Gastrocnemius medialis (tissue), 4 donors: ENCODE measurements at places on chromosomes 11 and 22. TPM values are rescaled to one million over a fixed set of nuclear protein-coding genes. Genes with fewer than 3 reads are reported as not detected.

DNA sequence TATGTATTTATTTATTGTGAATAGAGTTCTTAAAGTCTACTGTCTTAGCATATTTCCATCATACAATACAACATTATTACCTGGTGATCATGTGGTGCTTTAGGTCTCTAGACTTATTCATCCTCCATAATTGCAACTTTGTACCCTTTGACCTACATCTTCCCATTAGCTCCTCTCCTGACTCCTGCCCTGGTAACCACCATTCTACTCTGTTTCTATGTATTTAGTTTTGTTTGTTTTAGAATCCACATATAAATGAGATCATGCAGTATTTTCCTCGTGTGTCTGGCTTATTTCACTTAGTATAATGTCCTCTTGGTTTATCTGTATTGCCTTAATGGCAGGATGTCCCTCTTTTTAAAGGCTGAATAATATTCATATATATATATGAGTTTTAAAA is 22.7 kb downstream of the NCAM1 start:
- H3K4me1 ChIP-seq: no peaks in the 10 kb centered on the region
- no peaks in the 10 kb centered on the region for H3K27me3 ChIP-seq
- no peak overlapping the region for H3K27ac ChIP-seq
- H3K36me3 ChIP-seq: no peaks in the 10 kb centered on the region

GRCh38 chr11:69398529-69399492 is 82.7 kb upstream of the LINC01488 start:
- no peak overlapping the region for H3K27ac ChIP-seq
- H3K4me1 ChIP-seq: no peaks in the 10 kb centered on the region
- H3K27me3 ChIP-seq: no peaks in the 10 kb centered on the region
- no peaks in the 10 kb centered on the region for H3K36me3 ChIP-seq
- H3K4me3 ChIP-seq: no peak overlapping the region
- DNase-seq: no peak

GRCh38 chr11:10358696-10359095 is 53.8 kb downstream of the ADM start:
- H3K27ac ChIP-seq: no peak overlapping the region
- H3K36me3 ChIP-seq: no peaks in the 10 kb centered on the region
- no peaks in the 10 kb centered on the region for H3K27me3 ChIP-seq
- no peak for DNase-seq
- H3K4me3 ChIP-seq: no peak overlapping the region

KLHL35 gene
- total RNA-seq: 1.8 TPM

LRRC10B gene
- not detected for total RNA-seq

DNA sequence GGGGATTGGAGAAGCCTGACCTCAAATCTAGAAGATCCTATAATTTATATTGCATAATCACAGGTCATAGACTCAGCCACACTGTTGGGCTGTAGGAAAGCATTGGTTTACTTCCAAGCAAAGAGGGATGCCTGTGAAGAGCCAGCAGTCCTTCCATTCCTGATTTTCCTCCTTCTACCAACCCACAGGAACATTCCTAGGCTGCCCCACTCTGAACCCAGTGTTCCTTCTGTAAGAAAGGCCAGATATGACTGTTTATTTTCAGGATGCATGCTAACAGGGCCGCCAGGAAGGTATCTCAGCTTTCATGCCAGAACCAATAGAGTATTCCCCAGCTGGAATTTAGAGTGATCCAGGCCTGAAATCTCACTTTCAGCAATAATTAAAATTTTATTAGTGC is 197.1 kb downstream of the ETS1 start:
- H3K4me3 ChIP-seq: no peak overlapping the region
- H3K27me3 ChIP-seq: no peaks in the 10 kb centered on the region
- H3K4me1 ChIP-seq: no peaks in the 10 kb centered on the region
- H3K27ac ChIP-seq: no peak overlapping the region
- H3K36me3 ChIP-seq: no peaks in the 10 kb centered on the region

GRCh38 chr11:124970925-124971324 is 16.9 kb downstream of the CCDC15 start:
- H3K4me3 ChIP-seq: no peak overlapping the region
- no peaks in the 10 kb centered on the region for H3K27me3 ChIP-seq
- no peak for DNase-seq
- no peak overlapping the region for H3K27ac ChIP-seq
- H3K36me3 ChIP-seq: no peaks in the 10 kb centered on the region

DNA sequence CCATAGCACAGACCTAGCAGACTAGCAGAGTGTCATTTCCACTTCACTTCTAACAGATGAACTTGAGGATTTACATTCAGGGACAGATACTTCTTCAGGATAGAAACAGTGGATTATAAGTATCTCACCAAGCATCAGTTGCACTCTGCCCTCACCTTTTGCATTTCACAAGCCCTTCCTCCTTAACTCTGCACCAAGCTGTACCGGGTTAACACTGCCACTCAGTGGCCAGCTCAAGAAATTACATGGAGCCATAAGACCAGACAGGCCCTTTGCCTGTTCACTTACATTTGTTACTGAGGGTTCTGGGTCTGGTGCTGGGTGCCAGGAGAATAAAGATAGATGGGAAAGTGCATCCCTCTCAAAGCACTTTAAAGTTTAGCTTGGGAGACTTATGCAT is 309.8 kb downstream of the SHANK2 start:
- no peaks in the 10 kb centered on the region for H3K4me1 ChIP-seq
- no peak overlapping the region for H3K4me3 ChIP-seq
- H3K27ac ChIP-seq: no peak overlapping the region
- no peak for DNase-seq
- no peaks in the 10 kb centered on the region for H3K27me3 ChIP-seq

OR52I1 gene
- total RNA-seq: not detected

DNA sequence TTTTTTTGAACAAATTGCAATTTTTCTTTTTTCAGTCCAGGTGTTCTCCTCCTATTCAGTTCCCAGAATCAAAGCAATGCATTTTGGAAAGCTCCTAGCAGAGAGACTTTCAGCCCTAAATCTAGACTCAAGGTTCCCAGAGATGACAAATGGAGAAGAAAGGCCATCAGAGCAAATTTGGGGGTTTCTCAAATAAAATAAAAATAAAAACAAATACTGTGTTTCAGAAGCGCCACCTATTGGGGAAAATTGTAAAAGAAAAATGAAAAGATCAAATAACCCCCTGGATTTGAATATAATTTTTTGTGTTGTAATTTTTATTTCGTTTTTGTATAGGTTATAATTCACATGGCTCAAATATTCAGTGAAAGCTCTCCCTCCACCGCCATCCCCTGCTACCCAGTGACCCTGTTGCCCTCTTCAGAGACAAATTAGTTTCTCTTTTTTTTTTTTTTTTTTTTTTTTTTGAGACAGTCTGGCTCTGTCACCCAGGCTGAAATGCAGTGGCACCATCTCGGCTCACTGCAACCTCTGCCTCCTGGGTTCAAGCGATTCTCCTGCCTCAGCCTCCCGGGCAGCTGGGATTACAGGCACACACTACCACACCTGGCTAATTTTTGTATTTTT is 6.2 kb upstream of the UBE4A start:
- H3K36me3 ChIP-seq: no peaks in the 10 kb centered on the region
- H3K4me1 ChIP-seq: no peaks in the 10 kb centered on the region
- H3K4me3 ChIP-seq: no peak overlapping the region
- H3K27ac ChIP-seq: no peak overlapping the region
- DNase-seq: no peak
